GM03348 (cell line): ENCODE measurements at places on chromosomes 6 and 20.

- DNase-seq, result no peak
Observed at GRCh38 chr20:53586640-53587039, 7.0 kb downstream of the ZNF217 start.

DNA sequence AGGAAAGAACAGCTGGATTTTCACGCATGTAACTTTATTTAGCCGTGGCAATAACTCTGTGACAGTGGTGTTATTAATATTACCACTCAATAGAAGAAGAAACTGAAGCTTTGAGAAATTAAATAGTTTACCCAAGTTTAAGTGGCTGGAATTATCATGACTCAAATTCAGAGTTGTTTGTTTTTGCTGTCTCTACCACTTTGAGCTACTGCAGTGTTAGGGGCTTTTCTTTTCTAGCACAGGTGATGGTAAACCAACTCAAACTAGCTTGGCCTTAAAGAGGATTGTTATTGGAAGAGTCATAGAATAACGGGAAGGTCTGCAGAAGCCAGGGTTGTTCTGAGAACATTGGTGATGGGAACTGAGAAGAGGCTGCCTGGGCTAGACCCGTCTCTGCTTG is 66.0 kb upstream of the PREP start:
- DNase-seq, result no peak

DNA sequence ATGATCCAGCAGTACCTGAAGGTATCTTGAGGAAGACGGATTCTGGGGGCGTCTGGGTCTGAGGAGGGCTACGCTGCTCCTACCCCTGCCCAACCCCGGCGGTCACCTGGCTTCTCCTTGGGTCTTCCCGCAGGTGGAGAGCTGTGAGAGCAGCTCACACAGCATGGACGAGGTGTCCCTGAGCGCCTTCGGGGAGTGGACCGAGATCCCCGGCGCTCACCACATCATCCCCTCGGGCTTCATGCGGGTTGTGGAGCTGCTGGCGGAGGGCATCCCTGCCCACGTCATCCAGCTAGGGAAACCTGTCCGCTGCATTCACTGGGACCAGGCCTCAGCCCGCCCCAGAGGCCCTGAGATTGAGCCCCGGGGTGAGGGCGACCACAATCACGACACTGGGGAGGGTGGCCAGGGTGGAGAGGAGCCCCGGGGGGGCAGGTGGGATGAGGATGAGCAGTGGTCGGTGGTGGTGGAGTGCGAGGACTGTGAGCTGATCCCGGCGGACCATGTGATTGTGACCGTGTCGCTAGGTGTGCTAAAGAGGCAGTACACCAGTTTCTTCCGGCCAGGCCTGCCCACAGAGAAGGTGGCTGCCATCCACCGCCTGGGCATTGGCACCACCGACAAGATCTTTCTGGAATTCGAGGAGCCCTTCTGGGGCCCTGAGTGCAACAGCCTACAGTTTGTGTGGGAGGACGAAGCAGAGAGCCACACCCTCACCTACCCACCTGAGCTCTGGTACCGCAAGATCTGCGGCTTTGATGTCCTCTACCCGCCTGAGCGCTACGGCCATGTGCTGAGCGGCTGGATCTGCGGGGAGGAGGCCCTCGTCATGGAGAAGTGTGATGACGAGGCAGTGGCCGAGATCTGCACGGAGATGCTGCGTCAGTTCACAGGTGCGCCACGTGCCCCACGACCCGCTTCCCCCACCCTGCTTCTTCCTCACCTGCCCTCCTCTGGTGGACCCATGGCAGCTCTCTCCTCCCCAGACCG is 166.9 kb upstream of the RNF24 start:
- DNase-seq, result no peak

DNA sequence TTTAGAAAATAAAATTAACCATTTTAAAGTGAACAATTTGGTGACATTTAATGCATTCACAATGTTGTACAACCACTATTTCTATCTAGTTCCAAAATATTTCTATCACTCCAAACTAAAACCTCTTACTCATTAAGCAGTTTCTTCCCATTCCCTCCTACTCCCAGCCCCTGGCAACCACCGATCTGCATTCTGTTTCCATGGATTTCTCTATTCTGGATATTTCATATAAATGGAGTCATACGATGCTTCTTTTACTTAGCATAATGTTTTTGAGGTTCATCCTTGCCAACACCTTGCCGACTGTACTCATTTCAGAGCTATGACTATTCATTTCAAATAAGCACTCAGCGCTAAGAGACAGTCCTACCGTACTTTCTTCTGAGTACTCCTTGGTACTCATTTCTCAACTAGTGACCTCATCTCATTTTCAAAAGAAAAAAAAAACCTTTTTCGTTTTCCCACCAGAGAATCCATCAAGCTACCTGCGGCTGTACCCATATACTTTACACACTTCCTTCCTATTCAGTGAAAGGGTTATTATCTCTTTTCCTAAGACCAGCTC is 259.2 kb downstream of the UTRN start:
- no peak for DNase-seq

DNA sequence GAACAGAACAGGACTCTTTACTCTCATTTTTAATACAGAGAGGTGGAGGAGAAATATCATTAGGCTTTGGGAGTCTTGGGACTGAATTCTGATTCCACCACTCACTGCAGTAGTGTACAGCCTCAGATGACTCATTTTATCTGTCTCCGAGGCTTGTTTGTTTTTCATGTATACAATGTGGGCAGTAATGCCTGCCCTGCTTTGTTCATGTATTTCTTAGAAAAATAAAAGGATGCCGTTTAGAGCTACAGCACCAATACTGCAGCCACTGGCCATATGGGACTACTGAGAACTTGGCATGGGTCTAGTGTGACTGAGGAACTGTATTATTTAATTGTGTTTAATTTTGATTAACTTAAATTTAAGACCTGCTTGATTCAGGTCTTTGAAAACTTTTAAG is 41.2 kb upstream of the JAG1 start:
- no peak for DNase-seq

DNA sequence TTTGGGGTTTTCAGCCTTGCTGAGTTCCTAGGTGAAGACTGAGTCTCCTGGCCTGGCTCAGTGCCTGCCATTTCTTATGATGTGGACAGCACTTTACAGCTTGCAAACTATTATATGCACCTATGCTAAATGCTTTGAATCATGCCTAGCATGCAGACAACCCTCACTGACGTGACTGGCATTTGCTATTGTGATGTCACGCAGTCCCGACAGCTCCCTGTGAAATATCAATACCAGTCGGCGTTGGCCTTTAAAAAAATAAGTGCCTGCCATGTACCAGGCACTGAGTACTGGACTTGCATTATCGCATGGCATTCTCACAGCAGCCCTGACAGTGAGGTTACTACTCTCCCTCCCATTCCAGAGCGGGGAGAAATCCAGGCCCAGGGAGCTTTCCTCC is 35.5 kb downstream of the UQCC2 start:
- DNase-seq, result no peak

GRCh38 chr20:24766826-24767622 is 182.0 kb upstream of the CST7 start:
- no peak for DNase-seq

DNA sequence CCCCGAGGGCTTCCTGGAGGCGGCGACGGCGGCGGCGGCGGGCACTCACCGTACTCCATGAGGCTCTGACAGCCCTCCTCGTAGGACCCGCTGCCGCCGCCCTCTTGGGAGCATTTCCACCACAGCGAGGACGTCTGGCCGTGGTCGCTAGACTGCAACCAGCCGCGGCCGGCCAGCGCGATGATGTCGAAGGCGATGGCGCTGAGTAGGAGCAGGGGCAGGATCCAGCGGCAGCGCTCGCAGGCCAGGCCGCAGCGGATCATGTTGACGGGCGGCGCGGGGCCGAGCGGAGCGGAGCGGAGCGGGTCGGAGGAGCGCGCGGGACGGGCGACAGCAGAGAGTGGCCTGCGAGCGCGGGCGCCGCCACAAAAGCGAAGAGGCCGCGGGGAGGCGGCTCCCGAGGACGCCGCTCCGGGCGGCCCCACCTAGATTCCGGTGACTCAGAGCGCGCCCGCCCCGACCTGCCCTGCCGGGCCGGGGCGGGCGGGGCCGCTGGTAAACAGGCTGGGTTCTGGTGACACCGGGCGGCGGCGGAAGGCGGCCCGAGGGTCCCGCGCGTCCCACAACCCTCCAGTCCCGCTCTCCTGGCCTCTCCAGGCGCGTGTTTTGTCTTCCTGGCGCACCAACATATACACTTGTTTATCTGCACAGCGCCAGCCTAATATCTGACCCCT is at the start of gene PERP:
Gene PERP, minus strand, starts transcription at position 342 of the 674 bp plus-strand sequence. Its CDS starts 79 bp downstream, at position 263.
- peak; percentile 89 for DNase-seq

GRCh38 chr6:38813041-38813823 is 98.1 kb downstream of the DNAH8 start:
- DNase-seq, result no peak

- no peak for DNase-seq
Observed at GRCh38 chr6:139580592-139581484, 206.4 kb upstream of the CITED2 start.

GRCh38 chr6:89999945-90000825 is 105.9 kb downstream of the GJA10 start:
- DNase-seq, result no peak

- DNase-seq, result peak; percentile 48
Observed at GRCh38 chr6:149876241-149876933, 12.2 kb upstream of the LRP11 start.

DNA sequence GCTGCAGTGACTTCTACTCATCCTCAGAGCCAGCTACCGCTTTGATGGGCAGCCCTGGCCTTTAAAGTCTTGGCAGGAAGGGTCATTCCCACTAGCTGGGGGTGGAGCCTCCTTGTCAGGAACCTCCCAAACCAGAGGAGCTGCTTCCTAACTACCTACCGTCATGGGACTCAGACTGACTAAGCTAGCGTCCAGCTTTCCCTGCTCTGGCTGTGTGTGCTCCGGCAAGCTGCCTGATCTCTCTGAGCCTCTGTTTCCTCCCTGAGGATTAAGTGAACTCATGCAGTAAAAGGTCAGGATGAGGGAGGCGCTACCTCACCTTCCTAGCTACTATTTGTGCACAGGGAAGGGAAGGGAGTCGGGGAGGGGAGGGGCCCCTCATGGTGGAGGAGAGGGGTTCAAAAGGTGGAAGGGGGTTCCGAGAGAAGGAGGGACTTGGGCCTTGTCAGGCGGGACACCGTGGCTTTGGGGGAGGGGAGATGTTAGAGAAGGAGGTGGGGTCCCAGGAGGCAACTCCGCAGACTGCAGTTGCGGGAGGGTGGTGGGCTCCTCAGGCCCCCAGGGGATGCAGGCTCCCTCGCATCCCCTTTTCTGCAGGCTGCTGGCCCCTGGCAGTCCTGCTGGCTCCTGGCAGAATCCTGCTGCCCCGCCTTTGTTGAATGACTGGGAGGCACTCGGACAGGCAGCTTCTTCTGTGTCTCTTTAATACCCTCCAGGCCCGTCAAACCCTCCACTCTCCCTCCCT is 9.8 kb downstream of the DUSP15 start:
- DNase-seq, result peak; percentile 34

- DNase-seq, result no peak
Observed at GRCh38 chr6:143698759-143699429, 21.1 kb downstream of the PHACTR2 start.

GRCh38 chr20:8601542-8601912 is 467.4 kb upstream of the PLCB4 start:
- DNase-seq, result no peak

DNA sequence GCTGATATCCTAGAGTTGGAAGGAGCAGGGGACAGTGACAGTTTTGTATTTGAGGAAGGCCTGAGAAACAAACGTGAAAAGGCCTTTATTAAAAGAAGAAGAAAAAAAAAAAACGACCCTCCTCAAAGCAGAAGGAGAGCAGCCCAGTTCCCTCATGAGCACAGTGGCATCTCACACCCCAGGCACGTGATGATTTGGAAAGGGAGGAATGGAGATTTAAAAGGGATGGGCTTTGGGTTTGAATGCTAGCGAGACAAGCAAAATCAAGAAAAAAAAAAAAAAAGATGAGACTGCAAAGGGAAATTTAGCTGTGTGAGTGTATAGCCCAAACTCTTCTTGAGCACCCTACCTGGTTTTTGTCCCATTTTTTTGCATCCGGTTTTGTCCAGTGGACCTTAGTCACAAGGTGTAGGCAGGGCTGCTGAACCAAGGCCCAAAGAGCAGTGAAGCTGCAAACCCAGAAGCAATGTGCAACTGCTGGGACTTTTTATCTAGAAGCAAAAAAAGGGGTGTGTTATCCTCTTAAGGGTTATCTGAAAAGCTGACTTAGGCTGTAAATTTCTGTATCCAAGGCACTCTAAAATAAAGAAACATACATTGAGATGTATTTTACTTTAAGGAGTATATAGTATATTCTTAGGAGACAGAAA is 54.5 kb upstream of the RREB1 start:
- DNase-seq, result no peak

DNA sequence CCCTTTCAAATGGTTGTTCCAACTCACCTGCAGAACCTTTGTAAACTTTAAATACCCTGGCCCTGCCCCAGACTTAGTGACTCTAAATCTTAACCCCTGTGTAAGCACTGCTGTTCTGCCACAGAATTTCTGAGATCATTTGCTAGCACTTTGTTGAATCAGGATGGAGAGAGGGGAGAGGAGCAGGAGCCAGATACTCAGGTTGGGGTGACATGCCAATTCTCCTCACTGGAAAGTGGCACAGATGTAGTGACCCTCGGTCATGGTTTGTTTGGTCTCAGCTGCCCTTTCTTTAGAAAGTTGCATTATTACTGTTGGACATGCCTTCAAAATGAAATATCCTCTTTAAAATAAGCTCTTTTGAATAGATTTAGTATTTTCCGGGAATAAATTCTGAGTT is 168.0 kb downstream of the ZFAND3 start:
- no peak for DNase-seq

DNA sequence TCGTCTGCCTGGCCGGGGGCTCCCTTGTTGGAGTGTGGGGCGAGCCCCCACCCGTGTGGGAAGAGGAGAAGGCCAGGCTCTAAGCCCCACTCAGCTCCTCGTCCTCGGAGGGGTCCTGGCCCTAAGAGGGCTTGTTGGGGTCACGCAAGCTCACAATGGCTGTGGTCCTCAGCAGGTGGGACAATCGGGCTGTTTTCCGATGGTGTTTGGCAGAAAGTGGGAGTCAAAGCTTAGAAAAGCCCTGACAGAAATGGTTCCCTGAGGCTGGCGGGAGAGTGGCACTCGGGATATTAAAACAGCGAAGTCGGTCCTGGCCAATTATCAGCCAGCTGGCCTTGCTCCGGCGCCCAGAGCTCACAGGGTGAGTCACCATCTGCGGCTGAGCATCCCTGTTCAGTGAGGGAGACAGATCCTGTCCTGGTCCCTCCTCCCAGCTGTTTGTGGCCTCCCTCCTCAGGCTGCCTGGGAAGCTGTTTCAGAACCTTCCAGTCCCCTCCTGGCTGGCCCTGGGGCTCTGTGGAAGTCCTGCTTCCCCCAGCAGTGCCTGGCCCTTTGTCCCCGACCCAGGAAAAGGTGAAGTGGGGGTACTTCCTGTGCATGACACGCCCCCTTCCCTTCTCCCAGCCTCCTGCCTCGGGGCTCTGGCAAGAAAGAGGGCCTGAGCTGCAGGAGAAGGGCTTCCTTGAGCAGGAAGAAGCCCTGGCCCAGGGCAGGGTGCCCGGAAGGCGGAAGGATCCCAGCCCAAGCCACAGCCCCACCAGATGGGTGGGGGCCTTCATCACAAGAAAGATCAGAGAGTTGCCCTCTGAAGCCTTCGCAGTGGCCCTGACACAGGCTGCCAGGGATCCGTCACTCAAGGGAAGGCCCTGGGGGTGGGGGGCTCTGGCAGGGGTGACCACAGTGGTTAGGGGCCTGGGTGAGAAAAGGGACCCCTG is 53.6 kb upstream of the BHLHE23 start:
- DNase-seq, result peak; percentile 85

- peak; percentile 49 for DNase-seq
Observed at GRCh38 chr6:113375950-113376846, 480.9 kb upstream of the MARCKS start.
